ENCODE measurements at places on chromosomes 4 and X.

GRCh38 chr4:88251924-88252323 lies 32.4 kb downstream of the PPM1K start:
- DNase-seq, result no peak

DNA sequence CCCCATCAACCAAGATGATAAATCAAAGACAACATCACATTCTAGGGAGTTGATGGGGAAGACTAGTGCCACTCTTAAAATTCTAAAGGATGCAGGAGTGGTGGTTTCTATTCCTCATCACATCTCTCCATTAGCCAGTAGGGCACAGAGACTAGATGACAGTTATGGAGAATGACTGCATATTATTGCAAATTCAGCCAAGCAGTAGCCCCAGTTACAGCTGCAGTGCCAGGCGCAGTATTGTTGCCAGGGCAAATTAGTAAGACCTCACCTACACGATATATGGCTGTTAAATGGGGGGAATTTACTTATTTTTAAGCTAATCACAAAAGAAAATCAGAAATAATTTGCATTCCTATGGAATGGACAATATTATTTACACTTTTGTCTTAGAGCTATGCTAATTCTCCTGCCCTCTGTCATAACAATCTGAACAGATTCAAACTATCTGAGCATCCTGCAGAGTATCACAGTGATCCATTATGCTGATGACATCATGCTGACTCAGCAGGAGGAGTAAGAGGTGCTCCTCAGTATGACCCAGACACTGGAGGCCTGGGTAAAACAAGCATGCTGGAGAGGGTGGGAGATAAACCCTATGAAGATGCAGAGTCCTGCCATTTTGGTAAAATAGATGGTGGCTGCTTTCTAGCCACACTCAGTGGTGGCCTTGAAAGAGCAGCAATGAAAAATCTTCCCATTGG lies 24.7 kb downstream of the ETNPPL start:
- DNase-seq, result no peak

- DNase-seq, result no peak
Observed at GRCh38 chr4:26992657-26993361, 132.2 kb downstream of the STIM2 start.

DNA sequence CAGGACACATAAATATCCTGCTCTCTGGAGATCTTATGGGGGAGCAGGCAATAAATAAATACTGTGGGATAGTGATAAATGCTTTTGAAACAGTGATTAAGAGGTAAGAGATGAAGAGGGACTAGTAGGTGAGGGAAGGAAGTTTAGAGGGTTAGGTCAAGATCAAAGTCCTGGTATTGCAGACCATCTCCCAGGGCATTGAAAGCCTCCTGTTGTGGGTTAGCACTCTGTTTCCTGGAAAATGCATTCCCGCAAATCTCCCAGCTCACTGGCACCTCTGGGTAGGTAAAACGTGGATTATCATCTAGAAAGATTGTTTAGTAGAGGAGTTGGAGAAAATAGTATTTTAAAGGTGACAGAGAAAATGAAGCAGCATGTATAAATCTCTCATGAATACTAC lies 2.2 kb downstream of the SNX25 start:
- no peak for DNase-seq

GRCh38 chr4:8198206-8198905 lies 734 bp upstream of the SH3TC1 start:
- no peak for DNase-seq

DNA sequence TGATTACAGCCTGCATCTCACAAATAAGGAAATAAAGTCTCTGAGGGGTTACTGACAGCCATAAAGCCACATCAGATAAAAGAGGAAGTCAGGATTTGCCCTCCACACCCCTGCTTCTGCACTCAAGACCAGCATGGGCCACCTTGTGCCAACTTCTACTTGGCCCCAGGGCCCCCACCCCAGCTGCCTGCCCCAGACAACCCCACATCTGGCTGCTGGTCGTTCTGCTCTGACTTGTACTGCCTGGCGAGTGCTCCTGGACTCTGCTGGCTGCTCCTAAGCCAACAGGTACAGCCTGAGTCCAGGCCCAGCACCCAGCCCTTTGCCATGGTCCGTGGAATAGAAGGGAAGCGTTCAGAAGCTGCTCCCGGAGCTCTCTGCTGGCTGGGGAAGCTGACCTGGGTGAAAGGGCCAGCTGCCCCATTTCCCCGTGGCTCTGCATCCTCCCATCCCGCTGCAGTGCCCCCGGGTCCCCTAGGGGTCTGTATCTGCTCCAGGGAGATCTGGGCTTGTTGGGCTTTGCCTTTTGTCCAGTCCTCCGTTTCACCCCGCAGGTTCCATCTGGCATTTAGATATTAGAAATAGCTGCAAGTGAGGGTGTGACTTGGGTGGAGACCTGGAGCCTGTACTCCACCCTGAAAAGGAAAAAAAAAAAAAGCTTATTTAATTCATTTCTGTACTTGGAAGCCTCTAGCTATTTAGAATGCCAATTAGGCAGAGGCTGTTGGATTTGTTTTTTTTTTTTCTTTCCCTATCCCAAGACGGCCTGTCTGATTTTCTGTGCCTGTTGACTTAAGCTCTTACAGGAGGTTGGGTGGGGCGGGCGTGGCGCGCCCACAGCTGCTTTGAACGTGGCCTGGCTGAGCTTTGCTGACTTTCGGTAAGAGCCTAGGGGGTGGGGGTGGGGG lies 194.7 kb downstream of the PTTG2 start:
- no peak for DNase-seq

Measured in DMS79 treated with DMSO at 0.1 percent for 48 hours (cell line).